ENCODE measurements at places on chromosomes 2 and 18. TPM values are rescaled to one million over a fixed set of nuclear protein-coding genes. Genes with fewer than 3 reads are reported as not detected.

HYCC2 gene
- total RNA-seq: 17.4 TPM

GRCh38 chr2:226185616-226186211, 613.9 kb downstream of the IRS1 start:
- DNase-seq: no peak

DNA sequence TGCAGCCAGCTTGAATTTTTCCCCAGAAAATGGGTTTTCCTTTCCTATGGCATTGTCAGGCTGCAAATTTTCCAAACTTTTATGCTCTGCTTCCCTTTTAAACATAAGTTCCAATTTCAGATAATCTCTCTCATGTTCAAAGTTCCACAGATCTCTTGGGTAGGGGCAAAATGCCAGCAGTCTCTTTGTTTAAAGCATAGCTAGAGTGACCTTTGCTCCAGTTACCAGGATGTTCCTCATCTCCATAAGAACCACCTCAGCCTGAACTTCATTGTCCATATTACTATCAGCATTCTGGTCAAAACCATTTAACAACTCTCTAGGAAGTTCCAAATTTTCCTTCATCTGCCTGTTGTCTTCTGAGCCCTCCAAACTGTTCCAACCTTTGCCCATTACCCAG, 68.3 kb downstream of the SGPP2 start:
- DNase-seq: no peak

BBS5 gene
- total RNA-seq: 9.0 TPM

DNA sequence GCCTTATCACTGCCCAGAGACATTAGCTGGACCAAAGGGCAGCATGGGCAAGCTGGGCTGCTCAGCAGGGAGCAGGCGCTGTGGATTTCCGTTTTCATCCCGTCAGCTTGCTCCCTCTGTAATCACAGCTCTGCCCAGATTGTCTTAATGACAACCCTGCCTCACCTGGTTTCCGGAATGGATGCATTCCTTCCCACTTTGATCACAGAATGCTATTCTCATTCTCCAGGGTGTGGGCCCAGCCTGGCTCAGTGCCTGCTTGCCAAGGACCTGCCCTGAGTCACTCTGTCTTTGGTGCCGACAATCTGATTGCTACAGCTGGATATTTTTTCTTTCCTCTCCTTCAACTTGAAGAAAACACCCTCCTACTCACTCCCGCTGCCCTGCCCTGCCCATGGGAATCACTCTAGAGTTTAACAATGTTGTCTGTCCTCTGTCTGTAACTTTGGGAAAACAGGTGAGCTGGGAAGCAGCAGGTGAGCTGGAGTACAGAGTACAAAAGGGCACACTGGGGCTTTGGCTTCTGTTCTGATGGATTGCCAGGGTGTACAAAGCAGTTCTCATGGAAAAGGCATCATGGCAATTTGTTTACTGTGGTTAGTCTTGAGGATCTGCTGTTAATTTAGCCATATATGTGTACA, 27.2 kb upstream of the FAM136A start:
- DNase-seq: no peak

GRCh38 chr2:230869914-230870543, 5.3 kb downstream of the ITM2C start:
- no peak for DNase-seq

- peak; percentile 64 for DNase-seq
Observed at GRCh38 chr2:25309402-25309801, 32.3 kb downstream of the DNMT3A start.

GRCh38 chr2:164054651-164055050, 318.8 kb upstream of the FIGN start:
- DNase-seq: no peak

GRCh38 chr2:191483117-191483516, 194.8 kb upstream of the NABP1 start:
- no peak for DNase-seq
